ENCODE measurements at places on chromosomes 2 and 18. TPM values are rescaled to one million over a fixed set of nuclear protein-coding genes. Genes with fewer than 3 reads are reported as not detected.
A peak's percentile ranks its signal among the peaks of the same experiment; 100 is the strongest.

- H3K27ac ChIP-seq, result no peak overlapping the region
- DNase-seq, result no peak
- H3K36me3 ChIP-seq, result no peaks in the 10 kb centered on the region
- H3K4me1 ChIP-seq, result peaks cover 36% of the 10 kb centered on the region
Observed at GRCh38 chr2:222715742-222716141, 44.3 kb downstream of the MOGAT1 start.

GRCh38 chr2:70751881-70752280 is 16.1 kb downstream of the ADD2 start:
- no peaks in the 10 kb centered on the region for H3K36me3 ChIP-seq
- DNase-seq, result no peak
- H3K4me1 ChIP-seq, result no peaks in the 10 kb centered on the region
- no peak overlapping the region for H3K27ac ChIP-seq

DNA sequence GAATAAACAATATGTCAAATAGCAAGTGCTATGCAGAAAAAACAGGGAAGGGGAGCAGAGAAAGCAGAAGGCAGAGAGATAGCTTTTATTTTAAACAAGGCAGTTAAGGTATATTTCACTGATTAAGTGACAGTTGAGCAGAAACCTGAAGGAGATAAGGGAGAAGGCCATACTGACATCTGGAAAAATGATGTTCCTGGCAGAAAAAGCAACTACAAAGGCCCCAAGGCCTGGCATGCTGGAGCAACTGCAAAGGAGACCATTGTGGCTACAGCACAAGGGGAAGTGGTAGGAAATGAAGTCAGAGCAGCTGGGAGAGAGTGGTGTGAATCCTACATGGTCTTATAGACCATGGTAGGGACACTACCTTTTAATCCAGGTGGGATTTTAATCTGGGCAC is 8.9 kb upstream of the PCBP1 start:
- peaks cover 16% of the 10 kb centered on the region for H3K36me3 ChIP-seq
- DNase-seq, result no peak
- H3K27me3 ChIP-seq, result no peaks in the 10 kb centered on the region
- no peak overlapping the region for H3K4me3 ChIP-seq
- no peak overlapping the region for H3K27ac ChIP-seq

DNA sequence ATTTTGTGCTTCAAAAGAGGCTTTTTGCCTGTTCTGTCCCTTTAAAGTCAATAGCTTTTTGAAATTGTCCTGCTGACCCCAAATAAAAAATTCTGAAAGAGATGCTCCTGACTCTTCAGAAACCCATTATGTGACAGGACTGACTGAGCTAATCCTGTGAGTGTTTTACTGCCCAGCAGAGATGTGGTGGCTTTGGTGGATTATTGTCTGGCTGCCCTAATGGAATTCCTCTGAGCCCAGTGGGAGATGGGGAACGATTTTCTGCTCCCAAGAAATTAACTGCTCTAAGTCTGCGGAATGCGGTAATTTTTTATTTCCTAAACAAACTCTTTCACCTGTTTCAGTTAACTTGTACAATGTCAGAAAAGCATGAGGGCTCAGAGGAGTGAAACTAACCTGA is 258.2 kb downstream of the IKZF2 start:
- no peaks in the 10 kb centered on the region for H3K36me3 ChIP-seq
- DNase-seq, result no peak

GRCh38 chr2:231890896-231891513 is 35.2 kb downstream of the NPPC start:
- H3K4me3 ChIP-seq, result no peak overlapping the region
- H3K36me3 ChIP-seq, result peaks cover 4% of the 10 kb centered on the region
- peak; percentile 51 for DNase-seq
- no peak overlapping the region for H3K27ac ChIP-seq
- H3K27me3 ChIP-seq, result peaks cover 47% of the 10 kb centered on the region

DNA sequence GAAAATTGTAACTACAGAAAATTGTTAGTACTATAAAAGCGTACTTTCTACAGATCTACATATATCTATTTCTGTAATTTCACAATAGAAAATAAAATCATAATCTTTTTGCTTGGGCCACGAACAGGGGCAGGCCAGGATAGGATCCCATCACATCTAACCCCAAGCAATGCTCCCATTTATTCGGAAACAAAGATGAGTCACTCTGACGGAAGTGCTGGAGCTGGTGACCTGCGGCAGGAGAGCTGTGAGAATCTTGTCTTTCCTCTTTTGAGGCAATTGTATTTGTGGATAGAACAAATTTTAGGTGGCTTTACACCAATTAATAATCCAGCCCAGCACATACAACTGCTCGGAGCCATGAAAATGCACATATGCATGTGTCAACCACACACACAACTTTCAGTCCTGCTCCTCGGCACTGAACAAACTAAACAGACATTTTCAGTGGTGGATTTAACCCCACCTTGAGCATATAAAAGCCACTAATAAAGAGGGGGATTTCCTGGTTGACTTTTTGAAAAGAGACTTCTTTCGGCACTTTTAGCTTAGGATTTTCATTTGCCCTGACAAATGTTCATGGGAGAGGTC is 22.3 kb upstream of the INSIG2 start:
- peaks cover 54% of the 10 kb centered on the region for H3K27me3 ChIP-seq
- no peak overlapping the region for H3K27ac ChIP-seq
- no peaks in the 10 kb centered on the region for H3K4me1 ChIP-seq
- H3K4me3 ChIP-seq, result no peak overlapping the region

DNA sequence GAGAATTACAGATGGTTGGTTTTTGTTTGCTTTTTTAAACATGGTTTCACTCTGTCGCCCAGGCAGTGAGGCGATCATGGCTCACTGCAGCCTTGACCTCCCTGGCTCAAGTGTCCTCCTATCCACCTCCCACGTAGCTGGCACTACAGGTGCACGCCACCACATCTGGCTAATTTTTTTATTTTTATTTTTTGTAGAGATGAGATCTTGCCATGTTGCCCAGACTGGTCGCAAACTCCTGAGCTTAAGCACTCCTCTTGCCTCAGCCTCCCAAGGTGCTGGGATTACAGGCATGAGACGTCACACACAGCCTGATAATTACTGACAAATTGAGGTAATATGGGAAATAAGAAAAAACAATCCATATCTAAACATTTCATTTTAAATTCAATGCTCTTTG is 110.5 kb upstream of the ZSWIM2 start:
- H3K27me3 ChIP-seq, result no peaks in the 10 kb centered on the region
- H3K27ac ChIP-seq, result no peak overlapping the region
- DNase-seq, result no peak
- no peaks in the 10 kb centered on the region for H3K36me3 ChIP-seq
- no peak overlapping the region for H3K4me3 ChIP-seq

DNA sequence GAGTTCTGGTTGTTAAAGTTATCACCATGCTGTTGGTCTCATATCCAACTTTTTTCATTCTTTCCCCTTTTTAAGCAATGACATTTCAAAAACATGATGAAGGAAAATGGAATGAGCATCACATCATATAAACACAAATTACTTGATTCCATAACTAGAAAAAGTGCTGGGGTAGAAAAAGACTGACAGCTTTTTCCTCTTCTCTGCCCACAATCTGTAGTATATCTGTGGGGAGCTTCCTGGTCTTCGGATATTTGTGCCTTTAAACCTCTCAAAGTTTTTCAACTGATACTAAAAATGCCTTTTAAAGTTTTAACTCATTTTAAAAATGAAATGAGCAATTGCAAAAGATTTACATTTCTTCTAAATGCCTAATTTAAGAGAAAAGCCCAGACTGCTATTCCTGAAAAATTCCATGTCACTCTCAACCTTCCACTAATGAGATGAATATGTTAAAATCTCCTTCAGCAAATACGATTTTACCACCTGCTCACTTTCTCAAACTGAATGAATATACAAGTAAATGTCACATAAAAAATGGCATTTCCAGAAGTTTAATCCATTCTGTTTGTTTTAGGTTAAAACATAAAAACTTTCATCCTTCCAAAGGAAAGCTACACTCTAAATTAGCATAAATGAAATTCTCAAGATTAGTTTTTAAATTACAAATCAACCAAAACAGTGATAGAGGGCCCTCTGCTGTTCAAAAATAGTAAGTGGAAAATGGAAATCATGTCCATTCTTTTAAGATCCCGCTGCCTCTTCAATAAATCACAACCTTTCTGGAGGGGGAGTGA is 2.1 kb downstream of the DNAH7 start:
- H3K27me3 ChIP-seq, result peaks cover 13% of the 10 kb centered on the region
- peaks cover 9% of the 10 kb centered on the region for H3K4me1 ChIP-seq
- H3K36me3 ChIP-seq, result no peaks in the 10 kb centered on the region
- DNase-seq, result no peak

GRCh38 chr18:35875566-35875965 is 96.9 kb upstream of the RMP24 start:
- H3K4me3 ChIP-seq, result no peak overlapping the region
- no peak overlapping the region for H3K27ac ChIP-seq
- no peak for DNase-seq
- no peaks in the 10 kb centered on the region for H3K36me3 ChIP-seq
- no peaks in the 10 kb centered on the region for H3K4me1 ChIP-seq

- H3K4me3 ChIP-seq, result no peak overlapping the region
- peaks cover 15% of the 10 kb centered on the region for H3K27me3 ChIP-seq
- no peak overlapping the region for H3K27ac ChIP-seq
- H3K36me3 ChIP-seq, result no peaks in the 10 kb centered on the region
- no peak for DNase-seq
- no peaks in the 10 kb centered on the region for H3K4me1 ChIP-seq
Observed at GRCh38 chr2:129781749-129782632, 197.5 kb upstream of the RAB6C start.

- no peak overlapping the region for H3K4me3 ChIP-seq
- no peak for DNase-seq
- H3K27me3 ChIP-seq, result no peaks in the 10 kb centered on the region
- H3K4me1 ChIP-seq, result peaks cover 63% of the 10 kb centered on the region
- peaks cover 19% of the 10 kb centered on the region for H3K36me3 ChIP-seq
Observed at GRCh38 chr18:48777026-48777743, 173.6 kb downstream of the SMAD7 start.

DNA sequence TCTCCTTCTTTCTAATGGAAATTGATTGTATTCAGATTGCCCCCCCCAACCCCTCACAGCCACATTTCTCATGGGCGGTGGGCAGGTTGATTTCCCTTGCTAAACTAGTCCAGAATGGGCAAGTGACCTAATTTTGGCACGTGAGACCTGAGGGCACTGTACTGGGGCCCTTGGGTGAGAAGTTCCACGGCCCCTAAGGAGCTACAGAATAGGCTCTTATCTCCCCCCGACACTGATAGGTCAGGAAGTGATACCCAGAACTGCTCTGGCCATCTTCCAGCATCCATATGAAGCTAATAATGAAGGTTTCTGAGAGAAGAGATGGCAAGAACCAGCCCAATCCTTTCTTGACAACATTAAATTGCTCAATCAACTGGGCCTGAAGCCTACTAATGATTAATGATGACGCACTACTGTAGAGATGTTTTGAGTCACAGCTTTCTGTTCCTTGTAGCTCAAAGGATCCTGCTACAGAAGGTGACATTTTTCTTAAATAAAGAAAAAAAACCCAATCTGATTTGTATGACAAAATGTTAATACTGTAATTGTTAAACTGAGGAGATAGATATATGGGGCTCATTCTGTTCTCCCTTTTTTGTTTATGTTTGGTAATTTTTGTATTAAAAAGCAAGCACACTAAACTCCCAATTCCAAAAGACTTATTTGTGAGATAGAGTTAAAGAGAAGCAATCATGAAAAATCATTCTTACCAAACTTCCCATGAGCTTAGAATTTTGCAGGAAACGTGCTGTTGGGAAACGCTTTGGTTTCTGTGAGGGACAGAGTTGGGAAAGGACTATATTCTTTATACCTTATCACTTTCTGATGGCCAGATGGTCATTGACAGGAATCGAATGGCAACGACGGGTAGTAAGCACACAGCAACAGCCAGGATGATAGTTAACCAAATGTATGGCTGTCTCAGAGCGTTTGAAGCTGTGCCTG is 28.2 kb upstream of the NARS1 start:
- H3K4me3 ChIP-seq, result no peak overlapping the region
- H3K27me3 ChIP-seq, result no peaks in the 10 kb centered on the region
- H3K27ac ChIP-seq, result peak overlapping the region; percentile 27
- H3K36me3 ChIP-seq, result peaks cover 24% of the 10 kb centered on the region
- H3K4me1 ChIP-seq, result peaks cover 3% of the 10 kb centered on the region

DNA sequence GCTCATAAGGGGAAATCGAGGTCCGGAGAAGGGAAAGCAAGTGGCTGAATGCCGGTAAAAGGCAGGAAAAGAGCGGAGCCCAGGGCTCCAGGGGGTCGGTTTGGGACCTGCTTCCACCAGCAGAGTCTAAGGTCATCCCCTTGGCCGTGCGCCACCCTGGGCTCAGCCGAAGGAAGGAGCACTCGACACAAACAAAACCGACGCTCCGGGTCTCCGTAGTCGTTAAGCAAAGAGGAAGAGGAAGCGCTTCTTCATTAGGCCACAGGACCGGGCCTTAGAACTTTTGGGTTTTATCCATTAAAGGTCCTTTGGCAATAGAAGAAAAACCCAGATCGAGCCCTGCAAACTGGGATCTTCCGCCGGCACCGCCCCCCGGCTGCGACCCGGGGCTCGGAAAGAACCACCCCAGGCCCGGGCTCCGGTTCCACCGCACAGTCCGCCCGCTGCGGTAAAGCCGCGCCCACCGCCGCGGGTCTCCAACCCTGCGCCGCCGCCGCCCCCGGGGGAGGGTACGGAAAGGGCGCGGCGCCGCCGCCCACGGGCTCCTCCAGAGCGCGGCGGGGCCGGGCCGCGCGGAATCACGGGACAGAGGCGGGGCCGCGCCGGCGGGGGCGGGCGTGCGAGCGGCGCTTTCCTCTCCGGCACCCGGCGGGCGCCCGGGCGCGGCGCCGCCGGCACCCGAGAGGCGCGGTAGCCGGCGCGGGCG is at the start of gene TTL:
Gene TTL (plus strand): TSS at position 629 of the 706 bp plus-strand sequence. CDS start 189 bp downstream, outside the sequence.
- DNase-seq, result no peak
- peak within 1 kb of the TSS; percentile 95 for H3K4me3 ChIP-seq
- H3K4me1 ChIP-seq, result peaks cover 34% of the 10 kb centered on the region

GRCh38 chr18:47720741-47721140 is 209.7 kb downstream of the SMAD2 start:
- DNase-seq, result no peak
- H3K36me3 ChIP-seq, result no peaks in the 10 kb centered on the region
- no peak overlapping the region for H3K4me3 ChIP-seq
- H3K4me1 ChIP-seq, result no peaks in the 10 kb centered on the region
- no peak overlapping the region for H3K27ac ChIP-seq

The OSBPL1A gene
- total RNA-seq, result 33.3 TPM

The SERPINB4 gene
- total RNA-seq, result not detected

The EVA1A gene
- total RNA-seq, result 27.3 TPM

The CYP26B1 gene
- 4.9 TPM for total RNA-seq

The MPP4 gene
- 0.37 TPM for total RNA-seq

The STPG4 gene
- total RNA-seq, result 0.25 TPM

The MC4R gene
- total RNA-seq, result not detected
